ENCODE measurements at places on chromosomes 11 and 22.

DNA sequence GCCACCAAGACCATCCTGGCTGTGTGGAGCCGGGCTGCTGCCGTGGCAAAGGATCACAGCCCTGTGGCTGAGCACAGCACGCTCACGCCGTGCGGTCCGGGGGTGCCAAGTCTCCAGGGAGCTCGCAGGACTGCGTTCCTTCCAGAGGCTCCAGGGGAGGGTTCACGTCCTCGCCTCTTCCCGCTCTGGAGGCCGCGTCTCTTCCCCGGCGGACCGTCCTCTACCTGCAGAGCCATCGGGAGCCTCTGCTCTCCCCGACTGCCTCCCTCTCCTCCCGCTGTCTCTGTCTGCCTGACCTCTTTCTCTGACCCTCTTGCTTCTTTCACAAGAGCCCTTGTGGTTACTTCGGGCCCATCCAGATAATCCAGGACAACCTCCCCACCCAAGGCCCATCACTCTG, 11.4 kb upstream of the MUC5AC start:
- DNase-seq: no peak

DNA sequence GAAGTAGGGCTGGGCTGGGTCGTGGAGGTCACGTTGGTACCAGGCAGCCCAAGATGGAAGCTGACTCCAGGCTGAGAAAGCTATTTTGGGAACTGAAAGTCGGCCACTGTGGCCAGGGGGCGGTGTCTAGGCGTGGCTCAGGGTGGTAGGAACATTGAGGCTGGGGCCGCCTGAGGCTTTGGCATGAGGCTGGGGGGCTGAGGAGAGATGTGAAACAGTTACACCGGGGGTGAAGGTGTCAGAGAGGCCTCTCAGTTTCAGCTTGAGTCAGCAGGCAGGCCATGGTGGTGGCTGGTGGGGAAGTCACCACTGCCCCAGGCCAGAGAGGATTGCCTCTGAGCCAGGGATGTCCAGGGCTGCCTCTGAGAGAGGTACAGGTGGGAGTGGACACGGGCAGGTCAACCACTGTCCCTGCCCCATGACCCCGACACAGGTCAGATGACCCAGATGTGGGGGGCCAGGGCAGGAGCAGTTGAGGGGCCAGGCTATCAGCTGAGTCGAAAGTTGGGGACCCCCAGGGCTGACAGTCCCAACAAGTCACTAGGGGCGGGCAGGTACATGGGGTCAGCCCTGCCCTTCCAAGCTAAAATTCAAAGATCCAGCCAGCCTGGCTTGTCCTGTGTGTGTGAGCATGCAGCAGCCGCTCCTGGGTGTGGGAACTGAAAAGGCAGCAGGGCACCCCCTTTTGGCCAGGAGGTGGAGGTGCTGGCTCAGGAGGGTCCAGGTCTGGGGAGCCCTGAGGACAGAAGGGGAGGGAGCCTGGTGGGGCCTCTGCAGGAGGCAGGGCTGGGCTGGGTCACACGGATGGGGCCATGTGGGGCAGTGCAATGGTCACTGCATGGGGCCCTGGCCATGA, 7.2 kb downstream of the KCNK7 start:
- DNase-seq: peak; percentile 82

GRCh38 chr11:126722956-126723664, 277.5 kb downstream of the KIRREL3 start:
- no peak for DNase-seq

DNA sequence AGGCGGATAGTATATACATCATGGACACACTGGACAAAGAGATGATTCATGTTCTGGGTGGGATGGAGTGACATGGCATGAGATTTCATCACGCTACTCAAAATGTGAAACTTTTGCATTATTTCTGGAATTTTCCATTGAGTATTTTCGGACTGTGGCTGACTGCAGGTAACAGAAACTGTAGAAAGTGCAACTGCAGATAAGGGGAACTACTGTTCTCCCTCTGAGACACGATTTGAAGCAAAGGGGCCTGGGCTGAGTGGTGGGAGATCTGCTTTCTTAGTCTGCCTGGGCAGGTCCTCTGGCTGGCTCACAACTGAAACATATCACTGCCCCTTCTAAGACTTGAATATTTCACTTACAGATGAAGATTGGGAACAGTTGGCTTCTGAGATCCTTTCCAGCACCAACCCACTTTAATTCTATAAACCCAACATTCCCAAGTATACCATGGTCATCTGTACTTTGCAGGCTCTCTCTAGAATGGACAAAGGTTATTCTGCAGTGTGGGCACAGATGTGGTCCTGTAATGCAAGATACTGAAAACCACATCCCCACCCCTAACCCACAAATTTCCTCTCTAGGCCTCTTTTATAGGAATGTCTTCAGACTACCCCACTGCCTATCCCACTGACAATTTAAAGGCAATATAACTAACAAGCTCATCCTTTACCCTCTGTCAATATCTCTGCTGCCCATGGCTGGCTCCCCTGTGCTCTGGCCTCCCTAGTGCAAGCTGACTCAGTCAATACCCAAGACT, 121.1 kb downstream of the KCNC1 start:
- DNase-seq: no peak

GRCh38 chr11:116224154-116224888, 548.5 kb downstream of the BUD13 start:
- peak; percentile 2 for DNase-seq

DNA sequence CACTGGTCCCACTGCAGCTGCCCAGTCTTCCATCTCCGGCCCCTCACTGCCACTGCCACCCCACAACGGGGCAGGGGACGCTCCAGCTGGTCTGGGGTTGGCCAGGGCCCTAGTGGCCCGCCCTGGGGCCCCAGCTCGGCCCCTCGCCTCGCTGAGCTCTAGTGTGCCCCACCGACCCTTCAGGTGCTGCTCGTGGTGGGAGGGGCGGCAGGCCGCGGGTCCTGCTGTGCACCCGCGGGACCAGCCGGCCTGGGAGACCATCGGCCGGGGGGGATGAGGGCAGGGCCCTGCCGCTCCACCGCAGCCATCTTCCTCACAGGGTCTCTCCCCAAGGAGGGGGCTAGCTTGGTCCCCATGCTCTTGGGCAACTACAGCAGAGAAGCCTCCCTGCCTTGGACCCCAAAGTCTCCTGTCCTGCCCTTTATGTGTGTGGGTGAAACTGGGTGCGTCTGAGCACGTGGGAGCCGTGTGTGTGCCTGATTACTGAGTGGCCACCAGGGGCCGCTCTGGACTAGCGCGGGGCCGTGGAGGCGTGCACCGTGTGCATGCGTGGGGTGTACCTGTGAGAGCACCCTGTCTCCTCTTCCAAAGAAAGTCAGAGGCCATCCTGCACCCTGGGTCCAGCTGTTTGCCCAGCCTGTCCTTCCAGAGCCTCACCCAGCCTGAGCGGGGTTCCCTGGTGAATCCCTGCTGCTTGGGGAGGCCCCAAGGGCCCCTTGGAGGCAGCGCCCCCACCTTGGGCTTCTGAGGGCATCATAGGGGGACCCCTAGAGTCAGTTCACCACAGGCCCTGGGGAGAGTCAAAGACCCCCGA, 6.0 kb upstream of the ACR start:
- peak; percentile 28 for DNase-seq

DNA sequence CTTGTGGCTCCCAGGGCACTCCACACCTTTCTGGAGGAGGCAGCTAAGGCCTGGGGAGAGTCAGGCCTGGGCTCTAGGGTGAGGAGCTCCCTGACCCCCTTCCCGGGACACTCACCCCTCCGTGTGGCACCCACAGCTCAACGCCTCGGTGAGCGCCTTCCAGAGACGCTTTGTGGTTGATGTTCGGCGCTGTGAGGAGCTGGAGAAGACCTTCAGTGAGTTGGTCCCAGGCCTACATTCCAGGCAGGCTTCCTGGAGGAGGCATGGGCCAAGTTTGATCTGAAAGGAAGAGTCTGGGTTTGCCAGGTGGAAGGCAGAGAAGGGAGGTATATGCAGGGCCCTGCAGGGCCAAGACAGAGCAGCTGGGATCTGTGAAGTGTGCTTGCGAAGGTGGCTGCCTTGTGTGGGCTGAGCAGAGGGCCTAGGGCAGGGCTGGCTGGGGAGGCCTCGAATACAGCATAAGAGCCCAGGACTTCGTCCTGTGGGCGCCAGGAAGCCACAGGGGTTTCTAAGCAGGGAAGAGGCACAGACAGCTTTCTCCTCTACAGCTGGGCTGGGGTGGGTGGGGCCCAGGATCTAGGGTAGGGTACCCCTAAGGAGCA, 2.9 kb downstream of the TCIRG1 start:
- no peak for DNase-seq

DNA sequence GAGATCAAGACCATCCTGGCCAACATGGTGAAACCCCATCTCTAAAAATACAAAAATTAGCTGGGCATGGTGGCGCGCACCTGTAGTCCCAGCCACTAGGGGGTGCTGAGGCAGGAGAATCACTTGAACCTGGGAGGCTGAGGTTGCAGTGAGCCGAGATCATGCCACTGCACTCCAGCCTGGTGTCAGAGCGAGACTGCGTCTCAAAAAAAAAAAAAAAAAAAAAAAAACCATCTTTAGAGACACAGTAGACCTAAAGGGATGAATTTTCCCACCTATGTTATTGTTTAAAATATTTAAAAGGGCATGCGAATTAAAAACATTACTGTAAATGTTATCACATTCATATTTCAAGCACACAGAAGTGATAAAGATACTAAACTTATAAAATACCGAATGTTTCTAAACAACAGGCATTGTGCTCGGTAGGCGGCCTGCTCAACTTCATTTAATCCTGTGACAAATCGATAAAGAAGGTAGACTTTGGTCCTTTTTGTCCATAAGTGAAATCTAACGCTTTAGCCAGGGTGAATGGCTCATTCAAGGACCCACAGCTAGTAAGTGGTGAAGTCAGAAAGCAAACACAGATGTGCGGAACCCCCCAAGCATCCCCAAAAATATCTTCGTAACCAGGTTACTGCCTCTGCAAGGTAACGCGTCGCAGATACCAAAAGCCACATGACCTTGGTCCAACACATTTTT, 16.1 kb downstream of the NCAPD3 start:
- peak; percentile 34 for DNase-seq

DNA sequence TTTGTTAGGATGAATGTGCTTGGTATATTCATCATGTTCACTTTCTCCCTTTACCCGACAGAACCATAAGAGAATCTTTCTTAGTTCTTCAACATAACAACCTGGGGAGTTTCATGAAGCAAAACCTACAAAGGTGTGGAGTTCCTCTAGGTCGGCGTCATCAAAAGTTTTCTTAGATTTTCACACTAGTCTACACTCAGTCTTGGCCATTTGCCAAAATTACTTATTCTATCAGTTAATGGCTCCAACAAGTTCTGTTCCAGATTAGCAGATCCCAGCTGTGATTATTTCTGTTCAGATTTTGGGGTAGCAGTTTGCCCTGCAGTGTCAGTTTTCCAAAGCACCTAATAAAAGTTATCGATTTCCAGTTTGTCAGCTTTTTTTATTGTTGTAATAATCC, 935.8 kb upstream of the RAG2 start:
- DNase-seq: no peak

GRCh38 chr11:15495462-15495861, 380.7 kb downstream of the INSC start:
- no peak for DNase-seq

GRCh38 chr22:40056559-40056958, 61.8 kb downstream of the FAM83F start:
- no peak for DNase-seq

- no peak for DNase-seq
Measured at GRCh38 chr11:8586184-8586583, 7.8 kb downstream of the STK33 start.

DNA sequence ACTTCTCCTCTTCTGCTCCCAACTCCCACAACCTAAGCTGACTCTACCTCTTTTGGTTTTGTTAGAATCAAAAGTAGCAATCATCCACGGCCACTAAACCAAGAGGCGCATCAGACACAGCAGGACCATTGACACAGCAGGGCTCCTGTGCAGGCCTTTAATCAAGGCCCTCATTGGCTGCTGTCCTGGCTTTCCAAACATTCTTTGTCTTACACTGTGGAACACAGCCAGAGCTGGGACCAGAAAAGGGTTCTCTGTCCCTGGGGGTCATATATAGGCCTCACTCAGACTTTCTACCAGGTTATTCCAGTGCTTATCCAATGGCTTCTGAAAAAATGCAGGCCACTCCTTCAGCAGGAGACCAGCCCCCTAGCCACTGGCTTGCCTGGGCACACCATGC, 212.7 kb upstream of the NTM start:
- DNase-seq: no peak

DNA sequence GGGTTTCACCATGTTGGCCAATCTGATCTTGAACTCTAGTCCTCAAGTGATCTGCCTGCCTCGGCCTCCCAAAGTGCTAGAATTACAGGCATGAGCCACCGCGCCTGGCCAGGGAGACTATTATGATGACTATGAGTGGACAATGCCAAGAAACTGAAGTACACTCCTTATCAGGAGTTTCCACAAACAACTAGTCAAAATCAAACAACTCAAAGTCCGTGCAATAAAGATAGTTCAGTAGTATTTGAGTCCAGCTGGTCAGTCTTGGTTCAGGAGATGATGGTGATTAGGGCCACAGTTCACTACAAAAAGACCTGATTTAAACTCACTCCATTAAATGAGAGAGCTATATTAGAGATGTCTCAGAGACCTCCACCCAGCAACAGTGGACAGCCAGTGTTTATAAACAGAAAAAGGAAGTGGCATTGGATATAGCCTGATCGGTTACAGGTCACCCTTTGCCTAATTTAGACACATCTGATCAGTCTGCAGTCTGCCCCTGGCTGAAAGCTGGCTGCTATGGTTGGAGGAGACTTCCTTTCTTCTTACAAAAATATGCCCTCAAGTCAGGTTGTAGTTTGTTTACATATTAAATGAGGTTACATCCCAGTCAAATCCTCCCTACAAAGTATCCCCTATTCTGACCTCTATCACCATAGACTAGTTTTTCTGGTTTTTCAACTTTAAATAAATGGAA, 17.0 kb downstream of the CD3E start:
- no peak for DNase-seq

DNA sequence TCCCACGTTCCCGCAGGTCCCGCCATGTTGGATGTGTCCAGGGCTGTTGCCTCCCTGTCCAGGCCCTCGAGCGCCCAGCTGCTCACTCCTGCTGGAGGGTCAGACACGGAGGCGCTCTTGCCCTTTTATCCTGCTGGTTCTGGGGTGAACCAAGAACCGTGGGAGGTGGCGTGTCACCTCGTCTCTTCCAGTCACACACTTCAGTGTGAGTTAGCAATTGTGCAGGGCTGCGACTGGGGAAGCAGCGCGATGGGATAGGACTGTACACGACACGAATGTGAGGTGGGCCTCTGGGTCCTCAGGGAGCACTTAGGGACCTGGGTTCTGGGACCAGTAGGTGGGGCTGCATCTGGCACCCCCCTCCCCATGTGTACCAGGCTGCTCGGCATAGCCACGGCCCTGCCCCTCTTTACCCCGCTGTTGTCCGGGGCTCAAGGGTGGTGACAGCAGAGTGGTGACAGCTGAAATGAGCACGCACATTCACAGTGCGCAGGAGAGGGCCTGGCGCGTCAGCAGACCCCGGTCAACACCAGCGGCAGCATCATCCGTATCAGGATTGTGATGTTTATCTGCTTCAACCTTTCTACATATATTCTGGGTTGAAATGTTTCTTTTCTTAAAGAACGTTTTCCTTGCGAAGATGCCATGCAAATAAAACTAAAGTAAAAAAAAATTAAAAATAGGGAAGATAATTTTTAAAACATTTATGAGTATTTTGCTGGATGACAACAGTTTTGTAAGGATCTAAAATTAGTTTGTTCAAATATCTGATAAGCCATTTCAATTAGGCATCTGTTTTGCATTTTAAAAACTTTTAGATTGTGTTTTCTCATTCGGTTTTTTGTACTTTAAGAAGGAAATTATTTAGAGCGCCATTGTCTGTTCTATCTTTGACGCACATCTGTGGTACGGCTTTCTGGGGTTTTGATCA, 210.7 kb downstream of the TBC1D22A start:
- no peak for DNase-seq

All from stimulated activated CD8-positive, alpha-beta memory T cell treated with anti-CD3 and anti-CD28 coated beads, Interleukin-15, amount 100 ng/mL, for 48 hours (primary cell).